ENCODE measurements at places on chromosomes 3 and 15.

- no peak for DNase-seq
Measured at GRCh38 chr3:12393894-12394293, 90.4 kb upstream of the TSEN2 start.

- DNase-seq = no peak
Measured at GRCh38 chr15:20353966-20354883, 187.4 kb downstream of the GOLGA6L6 start.

GRCh38 chr3:64259636-64260035 is 34.4 kb upstream of the PRICKLE2 start:
- no peak for DNase-seq

- no peak for DNase-seq
Measured at GRCh38 chr3:12395349-12396012, 88.8 kb upstream of the TSEN2 start.

DNA sequence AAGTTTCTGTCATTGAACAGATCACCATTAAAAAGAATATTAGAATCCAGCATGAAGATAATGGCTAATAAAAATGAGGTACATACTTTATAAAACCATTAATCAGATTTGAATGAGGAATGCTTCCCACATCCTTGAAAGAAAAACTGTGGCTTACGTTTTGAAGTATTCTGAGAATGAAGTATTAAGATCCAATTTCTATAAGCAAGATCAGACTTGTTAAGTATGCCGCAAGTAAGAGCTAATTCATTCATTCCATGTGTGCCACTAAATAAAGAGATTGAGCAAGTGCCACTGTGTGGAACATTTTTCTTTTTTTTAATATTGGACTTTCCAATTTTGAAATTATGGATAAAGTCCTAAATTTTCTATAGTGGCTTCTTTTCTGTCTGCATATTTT is 30.6 kb downstream of the NMD3 start:
- no peak for DNase-seq

GRCh38 chr3:167350245-167350862 is 29.7 kb downstream of the ZBBX start:
- peak; percentile 15 for DNase-seq

GRCh38 chr3:182914341-182914740 is 66.0 kb downstream of the DCUN1D1 start:
- DNase-seq = no peak

GRCh38 chr3:171363202-171363601 is 97.0 kb downstream of the TNIK start:
- no peak for DNase-seq

GRCh38 chr3:105866656-105867653 is 1.9 kb downstream of the CBLB start:
- DNase-seq = no peak

GRCh38 chr3:58520403-58521335 is 16.3 kb downstream of the ACOX2 start:
- no peak for DNase-seq

DNA sequence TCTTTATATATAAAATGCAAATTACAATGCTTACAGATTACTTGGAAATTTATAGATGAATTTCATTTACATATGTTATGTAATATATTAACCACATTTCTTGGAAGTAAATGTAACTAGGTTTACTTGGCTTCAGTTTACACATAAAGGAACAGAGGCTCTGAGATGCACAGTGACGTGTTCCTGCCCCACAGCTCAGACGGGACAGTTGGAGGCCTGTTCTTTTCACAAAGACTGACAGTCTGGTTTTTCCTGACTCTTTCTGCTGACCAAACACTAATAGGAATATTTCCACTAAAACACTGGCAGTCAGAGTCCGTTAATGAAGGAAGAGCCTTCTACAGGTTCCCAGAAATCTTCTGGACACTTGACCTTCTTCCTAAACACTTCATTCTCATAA is 336.1 kb downstream of the MFSD1 start:
- peak; percentile 25 for DNase-seq

GRCh38 chr15:65980824-65981456 is 111.6 kb downstream of the RAB11A start:
- DNase-seq = peak; percentile 74

GRCh38 chr3:168139947-168140346 is 44.2 kb upstream of the GOLIM4 start:
- no peak for DNase-seq

- no peak for DNase-seq
Measured at GRCh38 chr3:129348734-129349133, 70.1 kb downstream of the HMCES start.

GRCh38 chr3:150762662-150763121 is 277 bp downstream of the SIAH2 start:
- DNase-seq = no peak

DNA sequence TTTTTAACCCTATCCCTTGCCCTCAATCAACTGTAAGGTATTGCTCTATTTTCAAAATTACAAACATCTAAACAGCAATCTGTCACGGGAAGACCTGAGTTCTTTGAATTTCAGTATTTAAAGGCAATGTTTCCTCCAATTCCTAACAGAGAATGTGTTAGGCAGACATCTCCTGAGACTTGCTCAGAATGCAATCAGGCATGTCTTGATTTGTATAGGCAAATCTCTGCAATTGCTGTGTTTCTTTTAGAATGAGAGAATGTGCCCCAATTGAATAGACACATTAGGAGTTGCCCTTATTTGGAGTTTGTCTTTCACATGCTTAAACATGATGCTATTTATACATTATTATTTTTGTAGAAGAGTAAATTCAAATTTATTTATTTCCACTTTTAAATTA is 205.6 kb downstream of the CADM2 start:
- DNase-seq = no peak

DNA sequence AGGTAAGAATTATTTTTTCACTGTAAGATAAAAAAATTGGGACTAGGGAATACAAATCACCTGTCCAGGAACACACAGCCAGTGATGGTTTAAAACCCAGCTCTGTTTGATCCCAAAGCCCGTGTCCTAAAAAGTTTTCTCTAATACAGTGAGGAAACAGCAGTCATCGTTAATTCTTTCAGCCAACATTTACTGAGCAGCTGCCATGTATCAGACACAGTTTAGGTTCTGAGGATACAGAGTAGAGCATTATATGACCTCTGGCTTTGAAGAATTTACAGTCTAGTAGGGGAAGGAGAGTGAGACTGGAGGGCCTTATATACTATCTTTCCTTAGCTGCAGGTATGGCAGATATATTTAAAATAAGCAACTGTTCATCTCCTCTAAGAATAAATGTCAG is 82.7 kb downstream of the KCNMB2 start:
- no peak for DNase-seq
